ENCODE measurements at places on chromosomes 1 and 21.

GRCh38 chr1:235093013-235093695 is 35.5 kb downstream of the TOMM20 start:
- DNase-seq, result no peak

GRCh38 chr1:215543191-215543606 is 23.9 kb upstream of the KCTD3 start:
- DNase-seq, result no peak

GRCh38 chr21:35138665-35139381 is 89.7 kb upstream of the RUNX1 start:
- DNase-seq, result peak; percentile 58

- no peak for DNase-seq
Measured at GRCh38 chr1:46030074-46030870, 102.2 kb downstream of the PIK3R3 start.

GRCh38 chr1:194280463-194280862 is 1094.0 kb upstream of the B3GALT2 start:
- no peak for DNase-seq

- no peak for DNase-seq
Measured at GRCh38 chr1:30123896-30124295, 599.5 kb downstream of the MATN1 start.

- no peak for DNase-seq
Measured at GRCh38 chr1:56824271-56824670, 5.1 kb upstream of the FYB2 start.

DNA sequence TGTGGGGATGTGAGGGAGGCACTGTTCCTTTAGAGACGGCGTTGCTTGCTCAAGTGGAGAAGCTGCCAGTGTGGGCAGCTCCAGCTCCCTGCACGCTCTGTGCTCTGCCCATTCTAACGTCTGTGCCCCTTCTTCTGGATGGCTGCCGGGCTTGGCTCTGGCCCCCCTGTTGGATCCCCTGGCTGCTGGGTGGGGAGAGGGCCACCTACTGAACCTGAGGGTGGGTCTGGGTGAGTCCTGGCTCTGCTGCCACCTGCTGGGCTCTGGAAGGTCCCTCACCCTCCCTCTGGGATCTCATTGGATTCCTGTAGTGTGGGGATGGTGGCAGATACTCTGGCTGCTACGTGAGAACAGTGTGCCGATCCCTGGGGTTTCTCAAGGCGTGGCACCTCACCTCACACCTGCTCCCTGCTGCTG is 5.0 kb downstream of the PFKL start:
- peak; percentile 42 for DNase-seq

GRCh38 chr21:44548381-44548780 is 2.9 kb downstream of the KRTAP10-2 start:
- DNase-seq, result no peak

- DNase-seq, result no peak
Measured at GRCh38 chr1:30721812-30722537, 1.4 kb downstream of the MATN1 start.

- no peak for DNase-seq
Measured at GRCh38 chr1:85386068-85386722, 78.8 kb downstream of the DDAH1 start.

DNA sequence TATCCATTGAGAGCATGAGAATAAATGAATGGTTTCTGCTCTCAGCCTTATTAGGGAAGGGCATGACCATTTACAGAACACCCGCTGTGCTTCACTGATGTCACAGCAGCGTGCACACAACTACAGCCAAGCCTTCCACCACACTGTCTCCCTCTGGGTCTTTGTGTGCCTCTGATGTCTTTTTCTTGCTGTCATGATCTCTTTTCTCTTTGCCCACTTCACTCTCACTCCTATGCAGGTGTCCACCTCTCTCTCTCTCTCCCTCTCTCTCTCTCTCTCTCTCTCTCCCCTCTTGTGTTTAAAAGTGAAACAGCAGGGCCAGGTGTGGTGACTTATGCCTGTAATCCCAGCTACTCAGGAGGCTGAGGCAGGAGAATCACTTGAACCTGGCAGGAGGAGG is 232.5 kb upstream of the JUN start:
- no peak for DNase-seq

- DNase-seq, result no peak
Measured at GRCh38 chr1:172698224-172698623, 39.3 kb downstream of the FASLG start.

- DNase-seq, result no peak
Measured at GRCh38 chr1:204409836-204410687, 1.6 kb downstream of the PPP1R15B start.

- no peak for DNase-seq
Measured at GRCh38 chr1:14120895-14121294, 420.9 kb downstream of the PRDM2 start.

DNA sequence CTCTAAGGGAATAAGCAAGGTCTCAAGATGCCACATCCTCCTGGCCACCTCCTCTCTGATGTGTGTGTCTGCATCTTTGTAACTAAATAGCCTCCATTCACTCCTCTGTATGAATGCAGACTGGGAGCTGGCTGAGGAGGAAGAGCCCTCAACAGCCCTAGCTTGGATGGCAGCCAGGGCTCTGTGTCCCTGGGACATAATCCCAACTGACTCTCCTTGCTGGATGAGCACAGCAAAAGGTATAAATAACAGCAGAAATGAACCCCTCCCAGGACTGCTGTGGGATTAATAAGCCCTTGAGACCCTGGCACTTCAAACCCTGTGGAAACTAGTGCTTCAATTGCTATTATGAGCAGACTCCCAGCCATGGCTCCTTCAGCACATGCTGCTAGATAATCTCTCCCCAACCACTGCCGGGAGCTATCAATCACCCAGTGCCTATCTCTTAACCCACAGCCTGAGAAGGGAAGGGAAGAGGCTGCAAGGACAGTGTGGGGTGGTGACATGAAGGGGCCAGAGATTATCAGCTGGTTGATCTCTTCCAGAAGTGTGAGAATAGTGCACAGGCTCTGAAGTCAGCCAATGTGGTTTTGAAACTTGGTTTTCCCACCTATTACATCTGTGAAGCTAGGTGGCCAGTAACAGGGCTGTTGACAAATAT is 152.2 kb downstream of the TNR start:
- DNase-seq, result no peak

DNA sequence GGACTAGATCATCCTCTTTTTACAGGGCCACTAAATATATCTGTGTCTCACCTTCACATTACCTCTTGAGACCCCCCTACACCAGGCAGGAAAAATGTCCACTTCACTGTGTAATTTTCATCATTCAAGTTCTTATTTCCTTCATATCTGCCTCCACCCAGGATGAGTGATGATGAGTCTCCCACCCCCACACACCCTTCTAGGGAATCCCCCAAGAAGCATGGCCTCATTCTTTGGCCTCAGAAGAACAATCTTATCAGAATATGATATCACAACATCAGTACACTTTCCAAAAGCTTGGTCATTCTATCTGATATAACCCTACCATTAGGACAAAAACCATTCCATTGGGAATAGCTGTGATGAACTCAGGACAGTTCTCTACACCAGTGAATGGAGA is 170.3 kb upstream of the DUSP10 start:
- no peak for DNase-seq

- no peak for DNase-seq
Measured at GRCh38 chr1:167693425-167694045, 28.2 kb upstream of the MPZL1 start.

- no peak for DNase-seq
Measured at GRCh38 chr1:201914456-201915235, 25.9 kb downstream of the SHISA4 start.

GRCh38 chr1:57106296-57106695 is 140.5 kb upstream of the C8B start:
- DNase-seq, result no peak

DNA sequence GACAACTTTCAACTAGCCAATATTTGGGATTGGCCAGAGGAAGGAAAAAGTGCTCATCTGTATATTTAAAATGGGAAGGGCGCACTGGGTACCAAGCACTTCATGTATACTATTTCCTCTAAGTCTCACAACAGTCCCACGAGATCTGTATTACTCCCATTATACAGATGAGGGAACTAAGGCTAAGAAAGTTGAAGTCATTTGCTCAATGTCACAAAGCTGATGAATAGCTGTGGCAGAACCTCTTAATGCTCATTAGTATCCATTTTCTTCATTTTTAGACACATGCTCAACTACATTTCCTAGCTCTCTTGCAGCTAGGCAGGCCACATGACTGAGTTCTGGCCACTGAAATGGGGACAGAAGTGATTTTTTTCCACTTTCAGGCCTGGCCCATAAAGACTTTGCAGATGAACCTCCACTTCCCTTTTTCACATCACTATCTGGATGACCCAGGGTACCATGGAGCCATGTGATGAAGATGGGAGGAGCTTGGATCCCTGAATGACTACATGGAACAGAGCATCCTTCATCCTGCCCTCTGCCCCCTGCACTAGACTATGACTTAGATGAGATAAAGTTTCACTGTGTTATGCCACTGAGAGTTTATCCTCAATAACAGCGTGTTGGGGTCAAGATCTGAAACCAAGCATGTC is 31.8 kb downstream of the ATF3 start:
- no peak for DNase-seq

DNA sequence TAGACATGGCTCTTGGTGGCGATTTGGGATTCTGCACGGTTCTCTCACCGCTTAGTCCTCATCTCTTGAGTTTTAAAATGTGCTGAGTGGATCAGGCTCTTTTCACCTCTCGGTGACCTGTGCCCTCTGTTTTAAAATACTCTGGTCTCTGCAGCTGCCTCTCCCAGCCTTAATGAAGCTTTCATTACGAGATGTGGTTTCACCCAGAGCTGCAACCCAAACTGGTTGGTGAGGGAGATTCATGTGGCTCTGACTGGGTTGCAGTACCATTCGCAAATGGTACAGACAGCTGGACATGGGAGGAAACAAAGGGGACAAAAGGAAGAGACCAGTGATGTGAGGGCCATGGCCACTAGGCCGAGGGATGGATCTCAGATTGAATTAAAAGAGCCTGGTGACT is 258.9 kb downstream of the ASTN1 start:
- no peak for DNase-seq

- DNase-seq, result no peak
Measured at GRCh38 chr1:17586172-17586964, 46.9 kb downstream of the ARHGEF10L start.

DNA sequence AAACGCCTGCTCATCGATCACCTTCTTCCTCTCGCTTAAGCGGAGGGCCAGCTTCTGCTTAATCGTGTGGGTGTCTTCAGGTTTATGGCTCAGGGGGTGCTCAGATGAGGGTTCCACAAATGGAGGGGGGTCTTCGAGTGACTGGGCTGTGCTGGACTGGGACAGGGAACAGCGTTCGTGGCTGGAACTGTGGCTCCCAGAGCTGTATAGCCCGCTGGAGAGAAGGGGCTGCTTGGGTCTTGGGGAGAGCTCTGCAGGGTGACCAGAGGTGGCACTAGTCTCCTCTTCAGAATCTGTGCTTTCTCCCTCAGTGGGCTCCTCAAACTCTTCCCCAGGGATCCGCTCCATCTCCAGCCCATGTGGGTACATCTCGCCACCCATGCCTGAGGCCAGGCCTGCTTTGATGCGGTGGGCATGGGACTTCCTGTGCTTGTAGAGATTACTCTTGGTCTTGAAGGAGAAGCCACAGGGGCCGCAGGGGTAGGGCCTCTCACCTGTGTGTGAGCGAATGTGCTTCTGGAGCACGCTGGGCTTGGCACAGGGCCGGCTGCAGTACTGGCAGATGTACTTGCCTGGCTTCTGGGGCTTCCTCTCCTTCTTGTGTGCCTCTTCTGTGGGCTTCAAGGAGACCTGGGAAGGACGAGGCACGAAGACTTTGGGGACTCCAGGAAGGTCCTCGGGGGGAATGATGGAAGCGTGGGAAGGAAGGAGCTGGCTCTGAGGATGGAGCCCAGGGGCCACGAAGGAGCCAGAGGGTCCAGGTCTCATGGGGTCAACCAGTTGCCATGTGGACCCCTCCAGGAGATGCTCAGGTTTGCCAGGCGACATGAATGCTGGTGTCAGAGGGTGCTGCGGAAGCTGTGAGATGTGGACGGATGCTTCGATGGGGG is 99.4 kb upstream of the EDN2 start:
- DNase-seq, result no peak

DNA sequence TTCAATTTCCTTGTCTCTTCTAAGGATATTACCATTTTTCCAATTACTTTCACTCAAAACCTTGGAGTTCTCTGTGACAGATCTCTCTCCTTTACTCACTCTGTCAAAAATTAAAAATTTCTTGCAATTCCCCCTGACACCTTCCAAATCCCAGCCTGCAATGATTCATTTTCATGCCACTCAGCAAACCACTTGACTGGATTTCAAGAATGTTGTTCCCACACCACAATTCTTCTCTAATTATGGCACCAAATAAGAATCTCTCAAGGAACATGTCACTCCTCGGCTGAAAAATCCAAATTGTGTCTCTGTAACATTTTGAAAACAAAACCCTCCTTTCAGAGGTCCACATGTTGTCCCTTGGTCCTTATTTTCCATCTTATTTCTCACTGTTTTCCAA is 438.9 kb upstream of the ZP4 start:
- no peak for DNase-seq

DNA sequence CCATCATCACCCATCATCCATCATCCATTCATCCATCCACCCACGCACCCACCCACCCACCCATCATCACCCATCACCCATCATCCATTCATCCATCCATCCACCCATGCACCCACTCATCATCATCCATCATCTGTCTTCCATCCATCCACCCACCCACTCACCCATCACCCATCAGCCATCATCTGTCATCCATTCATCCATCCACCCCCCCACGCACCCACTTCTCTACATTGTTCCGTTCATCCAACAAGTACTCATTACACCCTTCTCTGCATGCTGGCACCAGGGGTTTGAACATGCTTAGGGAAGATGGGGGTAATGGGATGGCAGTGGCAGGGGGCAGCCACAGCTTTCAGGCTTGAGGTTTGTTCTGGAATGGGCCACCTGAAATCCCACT is 82.1 kb downstream of the ADARB1 start:
- no peak for DNase-seq

DNA sequence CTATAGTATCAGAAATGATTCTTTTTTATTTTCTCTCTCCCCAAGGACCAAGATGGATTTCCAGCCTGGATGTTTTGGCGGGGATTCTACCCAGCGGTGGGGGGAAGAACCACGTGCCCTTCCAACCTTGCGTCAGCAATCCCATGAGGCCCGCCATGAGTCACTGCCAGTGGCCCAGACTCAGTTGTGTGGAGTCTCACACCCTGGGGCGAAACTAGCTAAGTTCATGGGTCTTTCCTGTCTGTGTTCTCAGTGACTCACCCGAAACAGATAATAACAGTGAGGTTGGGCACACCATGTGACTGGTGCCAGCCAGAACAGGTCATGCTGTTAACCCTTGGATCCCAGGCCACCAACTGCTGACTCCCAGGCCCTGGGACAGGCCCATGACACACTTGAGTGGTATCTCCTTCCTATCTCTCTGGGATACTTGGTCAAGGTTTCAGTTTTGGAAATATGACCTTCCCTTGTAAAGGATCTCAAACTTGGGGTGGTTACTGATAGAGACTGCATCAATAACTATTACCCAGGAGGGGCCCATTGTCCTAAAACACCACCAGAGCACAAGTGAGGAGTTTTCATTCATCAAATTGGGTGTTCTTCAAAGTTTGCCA is 98.0 kb upstream of the DUSP10 start:
- DNase-seq, result peak; percentile 89

Data from activated naive CD4-positive, alpha-beta T cell treated with anti-CD3 and anti-CD28 coated beads, Interleukin-2, amount 50 U/mL, for 72 hours (primary cell).